ENCODE measurements at places on chromosomes 11 and 22.

GRCh38 chr11:19730373-19730772, 17.7 kb downstream of the NAV2 start:
- no peak for DNase-seq

- DNase-seq = no peak
These were observed 28.8 kb downstream of the WNT7B start for GRCh38 chr22:45948081-45948648.

DNA sequence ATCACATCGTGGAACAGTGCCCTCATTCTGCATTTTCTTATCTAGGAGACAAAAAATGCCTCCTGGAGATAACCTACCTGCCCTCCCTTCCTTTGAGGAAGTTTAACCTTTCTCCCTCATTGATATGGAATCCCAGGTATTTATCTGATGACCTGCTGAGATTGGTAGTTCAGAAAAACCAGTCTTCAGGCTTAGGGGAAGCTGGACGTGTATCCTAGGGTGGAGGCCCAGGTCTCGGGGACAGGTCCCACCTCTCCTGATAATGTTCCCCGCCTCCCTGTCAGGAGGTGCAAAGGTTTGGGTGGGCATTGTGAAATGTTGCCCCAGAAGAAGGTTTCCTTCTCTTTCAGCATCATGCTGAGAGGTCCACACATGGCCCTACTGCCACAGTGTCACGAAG, 186.9 kb upstream of the NAV2 start:
- DNase-seq = no peak

DNA sequence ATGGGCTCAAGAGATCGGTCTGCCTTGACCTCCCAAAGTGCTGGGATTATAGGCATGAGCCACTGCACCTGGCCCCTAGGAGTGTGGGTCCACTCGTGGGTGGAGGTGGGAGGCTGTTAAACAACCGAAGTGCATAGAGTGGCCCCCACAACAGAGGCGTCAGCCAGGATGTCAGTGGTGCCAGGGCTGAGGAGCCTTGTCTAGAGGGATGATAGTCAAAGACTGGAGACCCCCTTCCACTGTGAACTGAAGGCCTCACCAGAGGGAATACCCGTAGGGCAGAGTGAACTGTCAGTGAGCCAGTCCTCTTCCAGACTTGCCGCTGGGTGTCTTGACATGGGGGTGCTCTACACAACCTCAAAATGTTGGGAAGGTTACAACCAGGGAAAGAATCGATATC, 38.2 kb downstream of the AP2A2 start:
- no peak for DNase-seq

- DNase-seq = no peak
These were observed 19.1 kb downstream of the ARHGAP42 start for GRCh38 chr11:100706179-100706578.

- DNase-seq = no peak
These were observed 13.6 kb upstream of the NUP50 start for GRCh38 chr22:45150139-45150538.

GRCh38 chr11:57662893-57663292, 5.0 kb upstream of the ZDHHC5 start:
- DNase-seq = no peak

- DNase-seq = no peak
These were observed 7.5 kb upstream of the MICALL1 start for GRCh38 chr22:37898441-37899181.

DNA sequence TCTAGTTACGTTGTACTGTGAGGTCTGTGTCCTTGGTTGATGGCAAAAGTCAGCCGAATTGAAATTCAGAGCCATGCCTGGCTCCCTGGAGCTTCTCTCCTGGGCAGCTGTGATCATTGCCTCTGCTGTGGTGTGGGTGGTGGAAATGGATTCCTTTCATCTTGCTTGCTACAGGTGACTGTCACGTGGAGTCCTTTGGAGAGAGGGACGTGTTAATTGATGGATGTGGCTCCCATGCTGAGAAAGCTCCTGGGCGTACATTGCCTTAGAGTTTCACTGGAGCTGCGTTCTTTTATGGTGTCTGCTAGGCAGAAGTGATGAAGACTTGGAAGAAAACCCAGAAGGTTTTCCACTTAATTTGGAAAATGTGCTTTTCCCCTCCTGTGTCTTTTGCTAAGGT, 41.9 kb upstream of the PPP6R3 start:
- no peak for DNase-seq

DNA sequence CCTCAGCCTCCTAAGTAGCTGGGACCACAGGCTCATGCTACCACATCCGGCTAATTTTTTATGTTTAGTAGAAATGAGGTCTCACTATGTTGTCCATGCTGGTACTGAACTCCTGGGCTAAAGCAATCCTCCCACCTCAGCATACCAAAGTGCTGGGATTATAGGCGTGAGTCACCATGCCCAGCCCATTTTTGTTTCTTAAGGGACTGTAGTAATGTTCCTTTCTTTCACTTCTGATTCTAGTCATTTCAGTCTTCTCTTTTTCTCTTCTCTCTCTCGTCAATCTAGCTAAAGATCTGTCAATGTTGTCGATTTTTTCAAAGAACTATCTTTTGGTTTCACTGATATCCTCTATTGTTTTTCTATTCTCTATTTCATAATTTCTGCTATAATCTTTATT, 111.0 kb upstream of the APOA1 start:
- DNase-seq = no peak

DNA sequence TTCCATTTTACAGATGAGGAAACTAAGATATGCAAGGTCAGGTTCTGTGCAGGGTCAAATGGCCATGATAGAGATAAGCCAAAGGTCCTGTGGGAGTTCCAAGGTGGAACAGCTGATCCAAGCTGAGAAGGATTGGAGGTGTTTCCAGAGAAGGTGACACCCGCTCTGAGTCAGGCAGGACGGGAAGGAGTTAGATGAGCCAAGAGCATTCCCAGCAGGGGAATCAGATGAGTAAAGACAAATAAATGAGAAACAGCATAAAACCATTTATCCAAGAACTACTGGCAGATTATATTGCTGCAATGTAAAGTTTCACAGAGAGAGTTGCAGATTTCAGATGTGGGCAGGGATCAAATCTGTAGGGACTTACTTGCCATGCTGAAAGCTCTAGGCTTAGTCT, 18.9 kb upstream of the HEPHL1 start:
- DNase-seq = no peak

- no peak for DNase-seq
These were observed 429.0 kb downstream of the MIAT start for GRCh38 chr22:27086080-27087044.
